ENCODE measurements at places on chromosomes 7 and 10. TPM values are rescaled to one million over a fixed set of nuclear protein-coding genes. Genes with fewer than 3 reads are reported as not detected.

DNA sequence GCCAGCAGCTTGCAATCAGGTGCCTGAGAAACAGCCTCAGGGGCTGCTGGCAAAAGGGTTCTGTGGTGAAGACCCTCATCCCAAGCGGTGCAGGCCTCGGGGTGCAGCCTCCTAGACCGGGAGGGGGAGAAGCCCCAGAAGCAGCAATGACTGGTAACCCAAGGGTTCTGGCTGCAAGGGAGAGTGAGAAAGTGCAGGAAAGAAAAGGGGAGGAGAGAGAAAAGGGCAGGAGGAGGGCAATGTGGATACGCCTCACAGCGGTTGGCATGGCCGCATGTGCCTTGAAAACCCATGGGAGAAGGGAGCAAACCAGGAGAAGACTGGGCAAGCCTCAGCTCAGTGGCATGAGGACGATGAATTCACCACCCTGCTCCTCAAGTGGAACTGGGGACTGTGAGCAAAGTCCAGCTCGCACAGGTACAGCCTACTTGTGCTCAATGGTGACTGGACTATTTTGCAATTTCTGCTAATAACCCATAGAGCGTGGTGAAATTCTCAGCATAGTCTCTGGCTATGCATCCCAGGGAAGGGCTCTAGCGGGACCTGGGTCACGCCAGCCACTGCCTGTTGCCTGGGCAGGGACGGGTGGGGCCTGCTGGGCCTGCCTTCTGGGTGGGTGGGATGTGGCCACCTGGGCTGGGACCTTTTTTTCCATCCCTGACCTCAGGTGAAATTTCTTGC lies 6.2 kb downstream of the CLRN3 start:
- DNase-seq, result no peak

DNA sequence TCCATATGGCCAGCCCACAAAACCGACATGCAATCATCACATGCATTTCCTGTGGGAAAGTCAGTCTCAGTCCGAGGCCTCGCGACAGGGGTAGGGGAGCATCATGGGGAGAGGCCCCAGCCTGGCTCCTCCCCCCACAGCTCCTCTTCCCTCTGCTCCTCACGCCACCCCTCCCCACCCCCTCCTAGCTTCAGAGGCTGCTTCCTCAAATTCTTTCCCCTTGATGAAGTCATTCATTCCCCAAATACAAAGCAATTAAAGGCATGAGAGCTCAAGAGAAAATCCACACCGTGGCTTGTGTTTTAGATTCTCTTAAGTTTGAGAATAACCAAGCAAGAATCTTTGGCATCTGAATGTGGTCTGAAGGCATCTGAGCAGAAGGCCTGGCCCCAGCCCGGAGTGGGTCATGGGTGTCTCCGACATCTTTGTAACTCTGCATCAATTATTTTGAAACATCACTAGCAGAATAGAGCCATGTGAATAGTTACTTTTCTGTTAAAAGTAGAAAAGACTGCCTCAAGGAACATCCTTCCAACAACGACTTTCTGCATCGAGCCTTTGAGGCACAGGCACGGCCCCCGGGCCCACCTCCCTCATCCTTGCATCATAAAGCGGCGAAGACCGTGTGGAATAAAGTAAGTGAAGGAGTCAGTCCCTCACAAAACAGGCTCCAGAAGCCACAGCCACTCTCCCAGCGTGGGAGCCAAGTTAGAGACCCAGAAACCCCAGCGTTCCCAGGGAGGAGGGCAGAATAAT lies 90.9 kb downstream of the DIP2C start:
- no peak for DNase-seq

GRCh38 chr10:128277267-128277840 lies 151.1 kb upstream of the MKI67 start:
- DNase-seq, result no peak

GRCh38 chr10:11146402-11147171 lies 128.9 kb downstream of the CELF2 start:
- DNase-seq, result no peak

- no peak for DNase-seq
Observed at GRCh38 chr10:65723525-65723924, 1202.3 kb upstream of the LRRTM3 start.

- no peak for DNase-seq
Observed at GRCh38 chr10:118710487-118710886, 44.3 kb downstream of the CACUL1 start.

- DNase-seq, result no peak
Observed at GRCh38 chr10:71395621-71396020, 1.1 kb upstream of the CDH23 start.

DNA sequence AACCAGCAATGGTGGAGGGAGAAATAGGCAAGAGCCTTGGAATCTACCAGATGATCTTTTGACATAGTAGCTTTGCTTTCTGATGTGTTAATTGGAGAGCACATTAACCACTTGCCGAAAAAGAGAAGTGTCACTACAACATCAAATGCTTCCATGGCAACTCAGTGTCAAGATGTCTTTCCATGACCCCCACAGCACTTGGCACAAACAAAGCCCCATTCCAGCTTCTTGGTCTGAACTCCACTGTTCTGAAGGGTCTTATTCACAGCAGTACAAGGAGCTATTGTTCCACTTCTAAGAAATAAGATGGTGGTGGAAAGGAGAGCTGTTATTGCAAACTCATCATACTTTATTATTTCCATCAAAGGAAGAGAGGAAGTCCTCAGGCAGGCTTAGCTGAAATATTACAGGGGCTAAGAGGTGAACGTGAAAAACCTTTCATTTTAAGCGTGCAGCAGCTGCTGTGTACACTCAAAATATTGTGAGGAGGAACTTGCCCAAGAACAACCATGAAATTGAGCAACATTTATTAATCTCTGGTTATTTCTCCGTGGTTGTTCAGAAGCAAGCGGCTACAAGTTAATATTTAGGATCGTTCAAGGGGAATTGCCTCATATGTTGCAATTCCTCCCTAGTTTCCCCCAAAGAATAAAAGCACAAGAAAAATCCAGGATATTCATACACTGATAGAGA lies 354.8 kb upstream of the CELF2 start:
- no peak for DNase-seq

- no peak for DNase-seq
Observed at GRCh38 chr10:317926-318325, 182.7 kb downstream of the ZMYND11 start.

Gene ELN
- 6.2 TPM for total RNA-seq

Gene DNAJC2
- 11.3 TPM for total RNA-seq

Gene HOXA3
- 3.0 TPM for total RNA-seq

Gene NPFFR1
- not detected for total RNA-seq
